ENCODE measurements at places on chromosomes 1 and 21. TPM values are rescaled to one million over a fixed set of nuclear protein-coding genes. Genes with fewer than 3 reads are reported as not detected.

The PAFAH2 gene
- polyA plus RNA-seq, result 17.1 TPM

The MIGA1 gene
- 22.3 TPM for polyA plus RNA-seq

The SLC1A7 gene
- 0.12 TPM for polyA plus RNA-seq

The TNFAIP8L2 gene
- 1.7 TPM for polyA plus RNA-seq

The ZNF593 gene
- 11.4 TPM for polyA plus RNA-seq

The UBL4B gene
- not detected for polyA plus RNA-seq

The RGSL1 gene
- polyA plus RNA-seq, result not detected

The RBM11 gene
- 3.2 TPM for polyA plus RNA-seq

The ANKRD35 gene
- 2.1 TPM for polyA plus RNA-seq

The PCSK9 gene
- polyA plus RNA-seq, result 1.6 TPM

The OR2T2 gene
- polyA plus RNA-seq, result not detected

The LCE1E gene
- polyA plus RNA-seq, result not detected

The KRTAP19-1 gene
- polyA plus RNA-seq, result not detected

The SLC30A2 gene
- 4.7 TPM for polyA plus RNA-seq

The EFNA3 gene
- 7.5 TPM for polyA plus RNA-seq

The SH3D21 gene
- 26.2 TPM for polyA plus RNA-seq

The DEDD gene
- polyA plus RNA-seq, result 52.8 TPM
